ENCODE measurements at places on chromosomes 1 and 21.

GRCh38 chr1:85264150-85264549 is 4.7 kb upstream of the C1orf52 start:
- no peak for DNase-seq

DNA sequence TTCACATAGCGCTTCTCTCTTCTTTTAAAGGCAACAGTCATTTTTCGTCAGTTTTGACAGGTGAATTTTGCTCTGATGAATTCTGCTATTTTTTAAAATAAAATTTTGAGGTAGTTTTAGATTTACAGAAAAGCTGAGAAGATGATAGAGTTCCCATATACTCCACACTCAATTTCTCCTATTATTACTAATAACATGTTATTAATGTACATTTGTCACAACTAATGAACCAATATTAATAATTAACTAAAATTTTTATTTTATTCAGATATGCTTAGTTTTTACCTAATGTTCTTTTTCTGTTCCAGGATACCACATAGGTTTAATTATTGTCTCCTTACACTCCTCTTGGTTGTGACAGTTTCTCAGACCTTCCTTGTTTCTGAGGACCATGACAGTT is 197.0 kb downstream of the ZC3H11B start:
- DNase-seq = no peak

DNA sequence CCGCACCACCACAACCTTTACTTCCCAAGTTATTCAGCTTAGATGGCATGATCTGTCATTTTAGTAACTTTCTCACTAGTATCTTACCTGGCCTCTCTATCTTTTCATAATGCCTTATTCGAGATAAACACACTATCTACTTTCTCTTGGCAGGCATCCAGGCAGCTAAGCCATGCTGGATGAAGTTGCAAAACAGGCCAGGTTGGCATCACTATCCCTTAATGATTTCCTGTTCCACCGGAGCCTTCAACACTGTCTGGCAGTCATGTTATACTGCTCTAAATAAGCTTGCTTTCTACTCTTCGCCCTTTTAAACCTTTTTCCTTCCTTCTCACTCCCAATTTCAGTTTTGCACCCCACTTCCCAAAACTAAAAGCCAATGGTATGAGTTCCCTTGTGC is 12.0 kb upstream of the KCNH1 start:
- DNase-seq = no peak

DNA sequence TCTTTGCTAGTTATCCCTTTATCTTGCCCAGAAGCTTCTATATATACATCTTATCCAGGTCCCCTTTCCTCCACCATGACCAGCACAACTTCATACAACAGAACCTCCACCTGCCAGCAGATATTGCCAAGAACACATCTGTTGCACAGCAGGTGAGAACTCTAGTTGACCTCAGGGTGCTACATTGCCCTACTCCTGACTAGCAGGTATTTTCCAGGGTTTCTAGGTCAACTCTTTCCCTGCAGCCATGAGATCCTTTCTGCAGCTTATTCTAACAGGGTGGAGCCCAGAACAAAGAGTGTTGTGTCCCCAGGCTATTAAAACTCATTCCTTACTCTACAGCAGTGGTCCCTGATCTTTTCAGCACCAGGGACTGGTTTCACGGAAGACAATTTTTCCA is 319.5 kb downstream of the PRDM2 start:
- no peak for DNase-seq

GRCh38 chr1:213984387-213985208 is 3.2 kb upstream of the PROX1 start:
- no peak for DNase-seq

GRCh38 chr1:86641318-86641717 is 63.1 kb upstream of the SH3GLB1 start:
- no peak for DNase-seq

Measured in stimulated activated CD8-positive, alpha-beta memory T cell treated with anti-CD3 and anti-CD28 coated beads, Interleukin-4, amount 100 ng/mL, for 24 hours (primary cell).